ENCODE measurements at places on chromosomes 4 and X.

GRCh38 chr4:81085979-81086378 lies 55.5 kb downstream of the BMP3 start:
- DNase-seq, result no peak

- no peak for DNase-seq
These were observed 59.5 kb downstream of the SLC39A8 start for GRCh38 chr4:102285831-102286230.

DNA sequence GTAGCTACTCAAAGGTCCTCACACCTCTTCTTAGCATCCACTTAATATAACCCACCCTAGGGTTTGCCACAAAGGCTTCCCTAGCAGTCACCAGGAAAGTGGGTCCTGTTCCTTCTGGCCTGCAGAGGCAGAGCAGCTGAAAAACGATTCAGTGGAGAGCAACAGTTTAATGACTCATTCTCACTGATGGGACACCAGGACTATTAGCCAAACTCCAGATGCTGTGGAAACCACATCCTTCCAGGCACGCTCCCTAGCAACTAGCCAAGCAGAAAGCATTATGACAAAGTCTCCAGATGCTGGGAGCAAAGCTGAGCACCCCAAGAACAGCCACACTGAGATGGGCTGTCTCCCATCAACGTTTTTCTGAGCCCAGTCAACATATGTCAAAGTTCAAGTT lies 30.3 kb upstream of the UTP14A start:
- no peak for DNase-seq

- DNase-seq, result peak; percentile 43
These were observed 55.2 kb downstream of the GAB1 start for GRCh38 chr4:143391895-143392294.

DNA sequence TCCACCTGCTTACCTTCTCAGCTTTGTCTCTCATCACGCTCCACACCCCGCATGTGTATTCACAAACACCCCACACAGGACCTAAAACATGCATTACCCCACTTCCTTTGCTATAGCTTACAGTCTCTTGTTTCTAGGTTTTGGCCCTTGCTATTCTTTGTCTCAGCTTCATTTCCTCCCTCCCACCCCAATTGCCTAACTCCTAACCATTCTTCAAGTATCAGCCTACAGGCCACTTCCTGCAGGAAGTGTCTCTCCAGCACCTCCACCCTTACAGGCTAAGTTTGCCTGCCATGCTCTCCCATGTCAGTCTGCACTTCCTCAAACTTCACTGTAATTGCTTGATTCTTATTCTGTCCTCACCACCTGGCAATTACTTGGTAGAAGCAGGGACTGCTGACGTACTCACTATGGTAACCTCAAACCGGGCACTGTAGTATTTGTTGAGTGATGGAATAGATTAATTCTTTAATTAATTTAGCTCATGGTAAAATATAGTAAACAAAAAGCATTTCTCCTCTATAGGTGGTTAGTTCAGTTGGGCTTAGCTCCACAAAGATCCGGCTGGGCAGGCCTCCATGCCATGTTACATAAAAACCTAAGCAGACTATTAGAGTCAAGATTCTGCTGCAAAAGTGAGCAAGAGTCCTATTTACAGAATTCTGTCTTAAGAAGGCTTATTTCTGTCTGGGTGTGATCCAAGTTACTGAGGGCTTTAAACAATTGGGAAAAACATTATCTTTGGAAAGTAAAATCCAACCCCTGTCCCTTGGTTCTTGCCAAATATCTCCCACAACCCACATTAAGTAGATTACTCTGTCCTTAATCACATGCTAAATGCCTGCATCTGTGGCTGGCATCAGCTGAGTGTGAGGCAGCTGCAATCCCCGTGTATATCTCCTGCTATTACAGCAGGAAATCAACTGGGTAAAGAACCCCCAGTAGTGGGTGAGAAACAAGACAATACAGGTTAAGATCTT lies 124.7 kb upstream of the CPEB2 start:
- peak; percentile 2 for DNase-seq

GRCh38 chrX:80512924-80513323 lies 92.7 kb downstream of the TENT5D start:
- no peak for DNase-seq

- no peak for DNase-seq
These were observed 351 bp upstream of the SLC30A9 start for GRCh38 chr4:41989994-41990364.

- no peak for DNase-seq
These were observed 41.7 kb downstream of the FGFRL1 start for GRCh38 chr4:1053080-1053661.

GRCh38 chr4:146646593-146647325 lies 8.1 kb downstream of the POU4F2 start:
- no peak for DNase-seq

- DNase-seq, result no peak
These were observed 132.9 kb upstream of the TMEM47 start for GRCh38 chrX:34790026-34790425.

GRCh38 chr4:98394134-98394533 lies 132.9 kb downstream of the RAP1GDS1 start:
- no peak for DNase-seq

- no peak for DNase-seq
These were observed at the start of gene CHRDL1 for GRCh38 chrX:110795645-110796406. CHRDL1 (minus strand) TSS chrX:110795817; CDS start chrX:110792181, 3,636 bp downstream.

GRCh38 chr4:141158219-141158618 lies 24.9 kb upstream of the RNF150 start:
- DNase-seq, result peak; percentile 53

GRCh38 chrX:131802836-131803626 lies 220.1 kb upstream of the STK26 start:
- DNase-seq, result peak; percentile 40

DNA sequence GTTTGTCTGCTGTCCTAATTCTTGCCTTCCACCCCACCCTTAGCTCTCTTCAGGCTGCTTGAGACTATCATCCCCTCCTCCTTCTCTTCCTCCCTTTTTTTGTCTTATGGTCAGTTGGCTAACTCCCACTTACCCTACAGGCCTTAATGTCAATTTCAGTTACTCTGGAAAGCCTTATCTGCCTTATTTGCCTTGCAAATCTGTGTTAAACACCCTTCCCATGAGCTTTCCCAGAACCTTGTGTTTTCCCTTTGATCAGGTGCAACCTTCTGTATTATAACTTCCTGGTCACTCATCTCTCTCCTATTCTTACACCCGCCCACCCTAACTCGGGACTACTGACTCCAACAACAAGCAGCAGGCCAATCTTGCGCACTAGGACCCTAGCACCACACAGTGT lies 74.8 kb downstream of the COX18 start:
- DNase-seq, result no peak

DNA sequence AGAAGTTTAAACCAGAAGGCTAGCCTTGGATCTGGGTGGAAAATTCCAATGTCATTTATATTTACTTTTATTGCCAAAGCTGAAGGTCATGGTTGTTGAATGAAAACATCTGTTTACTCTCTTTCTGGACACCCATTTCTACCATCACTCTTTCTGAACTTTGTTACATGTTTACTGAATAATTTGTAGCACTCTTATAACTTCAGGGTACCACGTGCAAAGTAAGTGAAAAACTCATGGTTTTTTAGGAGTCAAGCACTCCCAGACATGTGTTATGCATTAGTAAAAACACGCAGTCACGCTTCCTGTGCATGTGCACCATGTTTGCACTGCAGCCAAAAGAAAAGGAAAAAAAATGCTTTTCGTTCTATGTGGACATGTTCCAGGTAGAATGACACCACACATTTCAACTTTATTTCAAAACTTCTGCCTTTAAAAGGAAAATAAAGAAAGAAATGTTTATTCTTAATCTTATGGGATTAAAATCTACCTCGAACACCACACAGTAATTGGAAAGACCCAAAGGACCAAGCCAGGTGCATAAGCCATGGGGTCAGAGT lies 31.4 kb upstream of the ADH1C start:
- no peak for DNase-seq

- DNase-seq, result peak; percentile 67
These were observed at the start of gene HPGD for GRCh38 chr4:174522183-174523024. HPGD (minus strand) TSS chr4:174522488; CDS start chr4:174522451, 37 bp downstream.

DNA sequence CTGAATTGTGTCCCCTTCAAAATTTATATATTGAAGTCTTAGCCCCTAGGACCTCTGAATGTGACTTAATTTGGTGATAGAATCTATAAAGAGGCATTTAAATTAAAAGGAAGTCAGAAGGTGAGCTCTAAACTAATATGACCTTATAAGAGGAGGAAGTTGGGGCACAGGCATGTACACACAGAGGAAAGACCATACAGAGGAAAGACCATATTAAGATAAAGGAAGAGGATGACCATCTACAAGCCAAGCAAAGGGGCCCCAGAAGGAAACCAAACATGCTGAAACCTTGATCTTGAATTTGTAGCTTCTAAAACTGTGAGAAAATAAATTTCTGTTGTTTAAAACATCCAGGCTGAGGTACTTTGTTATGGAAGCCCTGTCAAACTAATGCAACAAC lies 26.9 kb upstream of the CYBB start:
- DNase-seq, result no peak

DNA sequence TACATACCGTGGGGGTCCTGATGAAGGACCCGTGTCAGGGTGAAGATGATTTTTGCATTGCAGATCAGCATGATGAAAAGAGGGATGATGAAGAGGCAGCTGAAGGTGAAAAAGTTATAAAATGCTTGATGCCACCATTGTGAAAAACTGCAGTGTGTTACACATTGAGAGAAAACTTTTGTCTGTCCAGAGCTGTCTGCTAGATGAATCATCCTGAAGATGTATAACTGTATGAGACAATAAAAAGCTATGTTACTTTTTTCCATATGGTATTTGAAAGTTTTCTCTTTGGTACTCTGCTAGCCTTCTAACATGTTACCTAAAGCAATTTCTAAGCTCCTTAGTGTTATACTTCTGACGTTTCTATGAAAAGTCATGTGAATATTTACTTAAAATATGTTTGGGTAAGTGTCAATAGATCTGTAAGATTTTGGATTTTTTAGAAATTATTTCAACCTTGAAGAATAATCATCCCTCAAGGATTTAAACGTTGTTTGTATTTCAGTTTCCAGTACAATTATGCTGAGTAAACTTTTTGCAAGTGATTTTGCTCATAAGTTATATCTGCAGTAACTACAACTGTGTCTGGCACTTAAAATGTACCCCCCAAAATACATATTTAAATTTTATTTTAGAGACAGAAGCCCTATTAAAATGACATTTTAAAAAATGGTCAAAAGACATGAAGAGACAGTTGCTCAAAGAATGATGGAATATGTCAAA lies 9.5 kb downstream of the GNRHR start:
- no peak for DNase-seq

DNA sequence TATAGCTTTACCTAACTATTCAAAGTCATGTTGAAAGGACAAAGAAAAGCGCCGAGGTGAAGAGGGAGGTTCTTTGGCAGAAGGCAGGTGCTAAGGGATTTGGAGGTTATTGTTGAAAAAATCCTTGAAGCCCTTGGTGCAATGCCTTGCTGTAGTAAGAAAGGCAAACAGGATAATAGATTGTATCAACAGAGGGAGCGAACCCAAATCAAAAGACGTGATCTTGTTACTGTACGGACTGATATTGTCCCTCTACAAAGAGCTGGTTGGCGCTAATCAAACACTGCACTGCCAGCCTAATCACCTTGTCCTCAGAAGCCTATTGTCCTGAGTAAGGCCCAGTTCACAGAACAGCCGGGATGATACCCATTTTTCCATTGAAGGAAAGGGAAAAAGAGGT lies 182.9 kb downstream of the ZIC3 start:
- no peak for DNase-seq

DNA sequence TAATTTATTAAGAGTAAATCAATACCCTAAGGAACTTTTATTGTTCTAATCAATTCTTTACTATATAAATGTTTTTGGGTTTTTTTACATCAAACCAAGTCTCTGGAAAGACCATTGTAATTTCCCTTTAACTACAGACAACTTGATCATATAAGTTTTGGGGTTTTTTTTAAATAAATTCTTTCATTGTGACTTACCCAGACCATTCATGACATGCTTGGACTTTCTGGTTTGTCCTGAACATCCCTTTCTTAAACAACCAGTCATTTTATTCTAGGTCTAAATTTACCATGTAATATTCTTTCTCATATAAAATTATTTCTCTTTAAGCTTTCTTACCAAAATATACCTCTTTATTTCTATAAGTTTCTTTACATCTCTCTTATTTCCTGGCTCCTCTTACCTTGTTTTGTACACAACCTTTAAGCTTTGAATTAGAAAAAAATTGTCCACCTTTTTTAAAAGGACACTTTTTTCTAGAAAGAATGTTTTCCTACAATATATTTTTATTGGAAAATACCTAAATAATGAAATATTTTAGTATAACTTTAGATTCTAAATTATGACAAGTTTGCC lies 8.4 kb downstream of the CNGA1 start:
- peak; percentile 17 for DNase-seq

DNA sequence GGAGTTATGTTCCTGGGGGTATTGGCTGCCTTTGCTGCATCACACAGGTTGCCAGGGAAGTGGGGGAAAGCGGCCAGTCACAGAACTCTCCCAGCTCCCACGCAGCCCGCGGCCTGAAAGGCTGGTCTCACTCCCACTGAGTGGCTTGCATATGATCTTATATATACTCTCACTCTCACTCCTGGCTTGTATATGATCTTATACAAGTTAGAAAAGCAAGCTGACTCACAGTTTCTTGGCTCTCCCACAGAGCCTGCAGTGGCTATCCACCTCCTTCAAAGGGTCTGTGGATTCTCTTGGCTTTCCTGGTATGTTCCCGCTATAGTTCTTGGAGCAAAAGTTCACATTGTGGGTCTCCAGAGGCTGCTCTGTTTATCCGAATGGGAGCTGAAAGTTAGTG lies 833.5 kb upstream of the GALNTL6 start:
- DNase-seq, result no peak

- no peak for DNase-seq
These were observed 509.7 kb downstream of the SMARCA1 start for GRCh38 chrX:129013574-129013973.

DNA sequence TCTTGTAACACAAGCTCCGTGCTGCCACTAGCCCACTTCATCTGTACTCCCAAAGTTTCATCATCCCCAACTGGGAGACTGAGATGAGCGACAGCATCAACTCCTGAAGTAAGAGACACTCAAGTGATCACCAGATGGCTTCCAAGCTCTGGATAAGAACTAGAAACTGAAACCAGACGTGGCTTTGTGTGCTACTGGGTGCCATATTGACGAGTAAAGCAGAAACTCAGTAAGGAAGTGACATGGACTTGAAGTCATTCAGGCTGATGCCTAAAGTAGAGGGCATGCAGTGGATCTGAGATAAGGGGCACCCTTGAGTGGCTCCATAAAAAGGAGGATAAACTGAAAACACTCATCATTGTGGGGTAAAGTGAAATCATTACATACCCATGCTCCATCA lies 72.4 kb downstream of the PCYT1B start:
- DNase-seq, result peak; percentile 5

DNA sequence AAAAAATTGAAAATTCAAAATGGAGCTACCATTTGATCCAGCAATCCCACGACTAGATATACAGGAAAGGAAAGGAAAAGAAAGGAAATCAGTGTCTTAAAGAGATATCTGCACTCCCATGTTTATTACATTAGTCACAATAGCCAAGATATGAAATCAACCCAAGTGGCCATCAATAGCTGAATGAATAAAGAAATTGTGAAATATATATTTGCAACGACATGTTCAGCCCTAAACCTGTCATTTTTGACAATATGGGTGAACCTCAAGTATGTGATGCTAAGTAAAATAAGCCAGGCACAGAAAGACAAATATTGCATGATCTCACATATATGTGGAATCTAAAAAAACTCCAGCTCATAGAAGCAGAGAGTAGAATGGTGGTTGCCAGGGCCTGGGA lies 155.1 kb downstream of the ANXA5 start:
- DNase-seq, result no peak
